ENCODE measurements at places on chromosomes 2 and 18. TPM values are rescaled to one million over a fixed set of nuclear protein-coding genes. Genes with fewer than 3 reads are reported as not detected.

NR4A2 gene
- polyA plus RNA-seq, result 1.1 TPM

EML6 gene
- 0.22 TPM for polyA plus RNA-seq

ST6GAL2 gene
- polyA plus RNA-seq, result 0.23 TPM

DNAH7 gene
- polyA plus RNA-seq, result 0.25 TPM

CYB5A gene
- 40.4 TPM for polyA plus RNA-seq

DRC1 gene
- not detected for polyA plus RNA-seq

PAX8 gene
- polyA plus RNA-seq, result 0.35 TPM

DNA sequence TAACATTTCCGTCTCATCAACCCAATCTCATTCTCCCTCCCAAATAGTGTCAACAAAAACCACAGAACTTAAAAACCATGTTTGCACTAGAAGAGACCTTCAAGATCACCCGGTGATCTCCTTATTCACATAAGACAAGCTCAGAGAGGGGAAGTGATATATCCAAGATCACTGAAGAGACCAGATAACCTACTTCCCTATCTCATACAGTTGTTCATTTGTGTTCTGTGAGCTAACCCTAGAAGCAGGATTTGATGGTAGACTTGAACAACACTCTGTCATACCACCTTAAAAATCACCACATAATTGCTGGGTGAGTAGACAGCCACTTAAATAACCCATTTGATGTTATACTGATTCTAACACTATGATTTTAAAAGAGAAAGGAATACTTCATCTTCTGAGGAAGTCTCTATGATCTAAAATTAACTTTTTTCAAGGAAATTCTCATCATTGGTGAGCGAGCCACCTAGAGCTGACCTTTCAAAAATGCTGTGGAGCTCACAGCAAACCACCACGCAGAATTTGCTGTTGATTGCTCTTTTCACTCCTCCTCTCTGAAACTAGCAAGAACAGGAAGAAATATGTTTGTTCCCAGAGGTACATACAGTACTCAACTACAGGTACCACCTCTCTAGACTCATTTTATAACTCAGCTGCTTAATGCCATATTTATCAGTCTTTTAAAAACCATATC, 15.1 kb downstream of the AAK1 start:
- H3K27ac ChIP-seq, result no peak overlapping the region
- H3K4me1 ChIP-seq, result peaks cover 59% of the 10 kb centered on the region
- no peaks in the 10 kb centered on the region for H3K27me3 ChIP-seq
- DNase-seq, result no peak
- no peaks in the 10 kb centered on the region for H3K36me3 ChIP-seq

DNA sequence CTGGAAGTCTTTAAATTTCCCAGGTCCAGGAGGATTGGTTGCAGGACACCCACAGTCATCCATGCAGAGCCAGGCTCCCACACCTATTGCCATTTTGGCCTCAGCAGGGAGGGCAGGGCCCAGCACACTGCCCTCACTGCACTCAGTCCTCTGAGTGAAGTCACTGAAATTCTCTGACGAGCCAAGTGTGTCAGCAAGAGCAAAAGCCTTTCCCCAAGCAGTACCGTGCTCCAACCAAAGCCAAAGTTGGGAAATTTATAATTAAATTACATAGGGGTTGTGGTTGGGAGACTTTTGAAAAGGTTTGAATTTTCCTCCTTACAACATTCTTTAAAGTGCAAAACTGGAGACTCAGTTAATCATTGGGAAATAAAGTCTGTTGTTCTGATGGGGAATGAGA, 98.5 kb upstream of the CD226 start:
- H3K4me1 ChIP-seq, result no peaks in the 10 kb centered on the region
- DNase-seq, result no peak
- no peaks in the 10 kb centered on the region for H3K27me3 ChIP-seq

Data from heart right ventricle (tissue), 16 donors.